ENCODE measurements at places on chromosomes 7 and 10.

DNA sequence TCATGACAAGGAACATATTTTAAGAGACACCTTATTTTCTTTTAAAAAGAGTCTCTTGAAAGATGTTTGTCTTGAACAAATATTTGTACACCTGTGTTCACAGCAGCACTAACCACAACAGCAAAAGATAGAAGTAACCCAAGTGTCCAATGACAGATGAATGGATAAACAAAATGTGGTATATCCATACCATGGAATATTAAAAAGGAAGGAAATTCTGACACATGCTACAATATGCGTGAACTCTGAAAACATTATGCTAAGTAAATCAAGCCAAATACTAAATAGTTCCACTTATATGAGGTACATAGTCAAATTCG lies 17.8 kb downstream of the SGMS1 start:
- DNase-seq: no peak

DNA sequence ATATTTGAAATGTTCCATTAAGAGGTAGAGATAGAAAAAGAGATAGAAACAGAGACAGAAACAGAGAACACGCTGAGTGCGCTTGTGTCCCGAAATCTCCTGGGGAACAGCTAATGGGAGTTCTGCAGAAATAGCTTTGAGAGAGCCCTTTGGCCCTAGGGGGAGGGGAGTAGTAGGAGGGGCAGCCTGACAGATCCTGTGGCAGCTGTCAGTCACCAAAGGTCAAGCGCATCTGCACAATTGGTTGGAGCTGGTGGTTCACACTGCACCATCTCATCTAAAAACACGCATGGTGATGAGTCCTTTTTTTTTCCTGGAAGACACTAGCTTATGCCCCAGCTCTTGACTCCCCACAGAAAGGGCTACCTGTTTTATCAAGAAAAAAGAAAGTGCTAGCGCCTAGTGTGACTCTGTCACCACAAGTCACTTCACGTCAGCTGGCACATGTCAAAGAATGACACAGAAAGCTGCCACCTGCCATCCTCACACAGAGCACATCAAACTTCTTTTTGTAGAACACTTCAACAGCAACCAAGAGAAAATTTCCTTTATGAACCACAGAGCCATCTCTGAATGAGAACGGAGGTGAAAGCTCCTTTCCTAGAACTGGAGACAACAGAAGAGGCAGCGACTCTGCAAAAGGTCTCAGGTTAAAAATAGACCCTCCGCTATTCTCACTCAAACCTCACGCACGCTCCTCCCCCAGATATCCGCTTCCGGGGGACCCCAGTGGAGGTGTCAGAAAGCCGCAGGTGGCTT lies 125.7 kb downstream of the GFRA1 start:
- no peak for DNase-seq

DNA sequence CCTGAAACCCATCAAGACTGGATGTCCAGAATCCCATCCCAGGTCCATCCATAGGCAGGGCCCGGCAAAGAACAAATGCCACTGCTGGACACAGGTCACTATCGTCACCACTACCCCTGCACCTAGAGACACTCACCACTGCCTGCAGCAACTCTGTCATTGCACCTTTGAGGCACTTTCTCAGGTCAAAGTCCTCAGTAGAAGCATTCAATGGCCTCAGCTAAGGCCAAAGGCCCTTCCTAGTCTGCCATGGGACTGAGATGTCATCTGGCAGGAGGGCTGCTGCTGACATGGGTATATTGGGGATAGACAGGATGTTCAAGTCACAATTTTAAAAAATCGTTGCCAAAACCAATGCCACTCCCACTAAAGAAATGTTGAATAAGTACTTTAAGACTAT lies 58.7 kb downstream of the GPAM start:
- DNase-seq: no peak

DNA sequence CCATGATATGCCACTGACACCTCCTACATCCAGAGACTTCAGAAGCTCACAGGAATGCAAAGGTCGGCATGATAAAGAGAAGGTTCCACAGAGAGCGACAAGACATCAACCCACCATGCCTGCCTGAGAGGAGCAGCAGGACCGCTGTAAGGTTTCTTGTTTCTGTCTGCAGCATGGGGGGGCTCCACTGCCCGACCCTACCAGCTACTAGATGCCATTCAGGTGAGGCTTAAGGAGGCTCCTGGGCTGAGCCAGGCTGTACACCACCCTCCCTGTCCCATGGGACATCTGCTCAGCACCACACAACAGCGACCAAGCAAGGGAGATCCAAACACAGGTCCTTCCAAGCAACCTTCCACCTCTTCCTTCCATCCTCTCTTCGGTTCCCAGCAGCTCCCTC lies 234.6 kb downstream of the TNS3 start:
- DNase-seq: no peak

DNA sequence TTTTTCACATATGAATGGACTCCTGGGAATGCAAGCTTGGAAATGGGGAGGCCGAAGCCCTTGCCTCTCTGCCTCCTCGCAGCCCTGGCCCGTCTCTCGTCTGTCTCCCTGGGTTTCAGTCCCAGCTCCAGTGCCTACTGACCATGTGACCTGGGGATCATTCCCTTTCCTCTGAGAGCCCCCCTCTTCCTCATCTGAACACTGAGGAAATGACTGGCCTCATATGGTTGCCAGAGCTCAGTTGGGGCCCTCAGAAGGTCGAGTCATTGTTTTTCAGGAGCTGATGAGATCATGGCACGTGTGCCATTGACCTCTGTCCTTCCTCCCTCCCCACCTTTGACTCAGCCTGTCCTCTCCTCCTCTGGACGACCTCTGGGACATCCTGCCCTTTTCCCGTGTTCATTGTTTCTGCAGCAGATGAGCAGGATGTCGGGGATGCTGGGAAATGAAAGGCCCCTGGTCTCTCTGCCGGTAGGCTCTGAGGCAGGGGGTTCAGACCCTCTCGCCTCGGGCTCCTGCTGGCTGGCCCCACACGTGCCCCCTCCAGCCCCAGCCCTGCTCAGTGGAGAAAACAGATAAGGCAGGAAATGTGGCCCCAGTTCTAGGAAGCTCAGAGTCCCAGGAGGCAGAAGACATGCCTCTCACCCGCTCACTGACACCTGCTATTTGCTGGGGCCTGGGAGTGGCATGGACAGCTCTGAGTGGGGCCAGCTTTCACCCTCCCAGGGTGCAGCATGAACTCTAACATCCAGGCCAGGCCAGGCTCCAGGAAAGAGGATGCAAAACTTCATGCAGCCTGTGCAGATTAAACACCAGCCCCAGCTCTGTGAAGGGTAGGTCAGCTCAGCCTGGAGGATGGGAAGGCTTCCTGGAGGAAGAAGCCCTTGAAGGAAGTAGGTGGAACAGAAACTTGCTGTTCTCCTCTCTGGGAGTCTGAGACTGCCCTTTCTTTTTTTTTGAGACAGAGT lies 8.3 kb upstream of the PPP1R35 start:
- no peak for DNase-seq

- DNase-seq: no peak
Observed at GRCh38 chr10:36336315-36336714, 694.2 kb upstream of the FZD8 start.

GRCh38 chr7:31284106-31284505 lies 56.4 kb downstream of the NEUROD6 start:
- no peak for DNase-seq

DNA sequence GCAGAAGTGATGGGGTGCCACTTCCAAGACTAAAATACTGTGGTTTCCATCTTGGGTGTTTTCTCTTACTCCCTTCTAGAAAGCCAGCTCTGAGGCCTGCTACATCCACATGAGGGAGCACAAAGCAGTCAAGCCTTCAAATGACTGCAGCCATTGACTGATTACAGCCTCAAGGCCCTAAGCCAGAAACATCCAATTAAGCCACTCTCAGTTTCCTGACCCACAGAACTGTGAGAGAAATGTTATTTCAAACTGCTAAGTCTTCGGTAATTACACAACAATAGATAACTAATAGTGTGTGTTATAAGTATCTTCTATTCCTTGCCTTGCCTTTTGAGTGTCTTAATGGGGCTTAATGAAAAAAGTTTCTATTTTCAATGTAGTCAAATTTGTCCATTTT lies 24.8 kb downstream of the BRAF start:
- DNase-seq: no peak

GRCh38 chr10:61166065-61166464 lies 222.1 kb upstream of the RHOBTB1 start:
- no peak for DNase-seq

GRCh38 chr10:3469639-3470020 lies 297.0 kb upstream of the PITRM1 start:
- DNase-seq: no peak

- no peak for DNase-seq
Observed at GRCh38 chr7:105156731-105157130, 142.7 kb downstream of the KMT2E start.

DNA sequence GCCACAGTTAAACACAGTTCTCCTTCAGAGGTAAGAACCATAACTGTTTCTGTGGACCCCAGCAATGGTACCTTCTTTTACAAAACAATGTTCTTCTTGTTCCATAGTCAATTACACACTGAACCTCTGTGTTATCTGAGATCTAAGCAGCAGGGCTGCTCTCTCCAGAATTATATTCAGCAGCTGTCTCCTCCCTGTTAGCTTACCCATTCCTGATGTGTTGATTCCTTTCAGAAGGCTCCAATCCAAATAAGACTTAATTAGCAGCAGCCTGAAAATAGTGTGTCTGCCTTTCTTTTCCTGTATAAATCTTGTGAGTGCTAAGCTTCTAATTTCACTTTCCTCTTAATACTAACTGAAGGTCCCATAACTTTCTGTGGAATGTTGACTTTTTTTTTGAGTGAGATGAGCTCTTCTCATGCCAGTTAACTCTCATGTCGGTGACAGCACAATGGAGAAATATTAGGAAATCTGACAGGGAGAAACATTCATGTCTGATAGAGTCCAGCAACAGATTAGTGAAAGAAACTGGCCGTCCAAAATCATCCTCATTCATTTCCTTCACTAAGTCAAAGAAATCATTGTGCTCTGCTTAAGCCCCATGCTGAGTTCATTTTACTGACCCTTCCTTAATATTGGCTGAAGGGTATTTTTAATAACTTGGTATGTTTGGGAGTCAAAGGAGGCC lies 226.5 kb downstream of the PRKG1 start:
- no peak for DNase-seq

All from CD4-positive, alpha-beta T cell treated with Interleukin-17A for 1 hour (primary cell).